Lower lobe of right lung (tissue), 2 donors: ENCODE measurements at places on chromosomes 5 and 9. TPM values are rescaled to one million over a fixed set of nuclear protein-coding genes. Genes with fewer than 3 reads are reported as not detected.

DNA sequence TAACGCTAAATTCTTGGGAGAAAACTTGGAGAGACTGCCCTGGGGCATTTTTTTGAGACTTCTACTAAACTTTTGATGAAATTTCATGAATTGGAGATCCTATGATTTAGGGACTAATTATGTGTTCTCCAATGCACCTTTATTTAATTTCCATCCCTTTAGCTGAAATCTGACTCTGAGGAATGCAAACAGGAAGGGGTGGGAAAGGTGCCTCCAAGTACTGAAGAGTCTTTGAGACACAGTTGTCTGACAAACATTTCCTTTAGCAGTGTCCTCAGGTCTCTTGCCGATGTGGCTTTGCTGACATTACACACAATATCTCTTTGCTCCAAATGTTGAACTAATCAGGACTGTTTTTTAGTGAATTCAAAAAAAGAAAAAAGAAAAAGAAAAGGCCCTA lies 76.9 kb downstream of the LIX1 start:
- no peak for DNase-seq

DNA sequence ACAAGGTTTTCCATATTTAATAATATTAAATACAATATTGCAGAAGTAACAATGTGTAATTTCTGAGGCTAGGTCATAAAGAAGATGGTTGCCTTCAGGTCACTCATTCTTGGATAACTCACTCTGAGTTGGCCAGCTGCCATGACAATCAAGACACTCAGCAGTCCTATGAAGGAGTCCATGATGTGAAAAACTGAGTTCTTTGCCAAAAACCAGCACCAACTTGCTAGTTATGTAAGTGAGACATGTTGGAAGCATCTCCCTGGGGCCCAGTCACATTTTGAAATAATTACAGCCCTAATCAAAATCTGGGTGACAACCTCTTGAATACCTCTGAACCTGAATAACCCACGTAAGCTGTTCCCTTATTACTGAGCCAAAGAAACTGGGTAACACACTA lies 453.2 kb downstream of the CDH18 start:
- no peak for DNase-seq

PCDHGA1 gene
- total RNA-seq = 0.53 TPM

- DNase-seq = no peak
Observed at GRCh38 chr5:75473463-75473862, 38.0 kb downstream of the CERT1 start.

DNA sequence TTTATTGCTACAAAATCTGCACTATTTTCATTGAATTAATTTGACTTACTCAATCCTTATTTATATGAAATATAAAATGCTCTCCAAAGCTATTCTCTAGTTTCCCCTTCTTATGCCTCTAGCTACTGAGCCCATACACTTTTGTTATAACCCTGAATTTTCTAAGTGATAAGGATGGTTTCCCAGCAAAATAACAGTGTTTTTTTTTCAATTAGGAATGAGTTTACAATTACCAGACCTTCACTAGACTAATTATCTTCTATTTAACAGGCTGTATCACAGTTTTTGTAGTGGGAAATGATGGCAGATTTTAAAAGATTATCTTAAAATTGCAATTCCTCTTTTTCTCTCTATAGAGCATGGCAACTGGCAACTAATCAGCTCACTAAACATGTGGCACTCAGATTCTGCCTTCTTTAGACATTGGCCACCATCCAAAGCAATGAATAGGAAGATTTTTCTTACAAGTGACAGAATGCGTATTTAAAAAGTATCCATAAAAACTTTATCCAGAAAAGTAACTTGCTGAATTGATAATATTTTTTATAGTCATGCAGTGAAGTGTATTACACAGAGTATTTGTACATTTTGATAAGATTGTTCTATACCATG lies 585.7 kb upstream of the ZNF608 start:
- no peak for DNase-seq

DNA sequence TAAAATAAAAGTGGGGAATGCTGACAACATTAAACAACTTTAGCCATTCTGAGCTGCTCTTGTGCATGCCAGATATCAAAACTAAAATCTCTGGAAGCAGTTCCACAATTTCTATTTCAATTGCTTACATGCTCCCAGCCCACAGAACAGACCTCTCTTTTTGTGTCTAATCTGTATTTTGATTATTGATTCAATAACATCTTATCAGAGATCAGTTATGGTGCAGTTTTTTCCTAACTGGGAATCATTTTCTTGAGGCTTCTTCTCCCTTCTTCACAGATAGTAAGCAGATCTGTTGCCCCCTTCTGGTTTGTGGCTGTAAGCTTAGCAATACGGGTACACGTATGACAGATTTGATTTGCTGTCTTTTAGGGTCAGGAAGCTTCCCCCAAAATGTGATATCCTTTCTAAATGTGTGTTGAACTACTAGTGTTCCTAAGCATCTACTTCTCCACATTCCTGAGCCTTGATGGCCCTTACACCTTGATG lies 39.4 kb downstream of the MRPS27 start:
- no peak for DNase-seq
